C1 segment of cervical spinal cord (tissue), 14 donors: ENCODE measurements at places on chromosomes 6 and 20.

- no peak for DNase-seq
Measured at GRCh38 chr20:43432498-43432897, 25.2 kb upstream of the SRSF6 start.

DNA sequence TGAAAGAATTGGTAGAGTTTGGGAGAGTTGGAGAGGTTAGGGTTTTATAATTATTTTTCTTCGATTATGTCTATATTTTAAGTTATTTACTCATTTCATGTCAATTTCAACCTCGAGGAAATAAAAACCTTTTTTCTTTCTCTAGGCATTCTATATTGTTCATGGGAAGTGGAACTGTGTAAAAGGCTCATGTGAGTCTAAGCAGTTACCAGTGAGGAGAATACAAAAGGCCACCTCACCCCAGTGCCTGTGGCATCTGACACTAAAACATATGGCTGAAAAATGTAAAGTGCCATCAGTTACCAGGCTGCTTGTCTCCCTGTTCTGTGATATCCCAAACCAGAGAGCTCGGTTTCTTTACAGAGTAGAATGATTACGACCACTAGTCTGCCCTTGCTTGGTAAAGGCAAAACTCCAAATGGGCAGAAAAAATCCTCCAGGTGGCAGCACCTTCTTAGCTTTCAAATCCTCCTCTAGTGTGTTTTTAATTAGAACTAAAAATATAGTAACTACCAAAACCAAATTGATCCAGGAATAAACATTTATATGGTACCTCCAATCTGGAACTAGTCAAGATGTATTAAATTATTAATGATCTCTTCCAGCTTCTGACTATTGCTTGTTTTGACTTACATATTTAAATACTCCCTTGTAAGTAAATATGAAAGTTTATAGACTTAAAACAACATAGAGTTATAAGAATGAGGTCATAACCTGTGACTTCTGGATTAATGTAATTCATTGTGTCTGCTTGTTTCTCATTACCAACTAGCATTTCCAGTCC, 122.6 kb upstream of the MCHR2 start:
- DNase-seq = no peak

DNA sequence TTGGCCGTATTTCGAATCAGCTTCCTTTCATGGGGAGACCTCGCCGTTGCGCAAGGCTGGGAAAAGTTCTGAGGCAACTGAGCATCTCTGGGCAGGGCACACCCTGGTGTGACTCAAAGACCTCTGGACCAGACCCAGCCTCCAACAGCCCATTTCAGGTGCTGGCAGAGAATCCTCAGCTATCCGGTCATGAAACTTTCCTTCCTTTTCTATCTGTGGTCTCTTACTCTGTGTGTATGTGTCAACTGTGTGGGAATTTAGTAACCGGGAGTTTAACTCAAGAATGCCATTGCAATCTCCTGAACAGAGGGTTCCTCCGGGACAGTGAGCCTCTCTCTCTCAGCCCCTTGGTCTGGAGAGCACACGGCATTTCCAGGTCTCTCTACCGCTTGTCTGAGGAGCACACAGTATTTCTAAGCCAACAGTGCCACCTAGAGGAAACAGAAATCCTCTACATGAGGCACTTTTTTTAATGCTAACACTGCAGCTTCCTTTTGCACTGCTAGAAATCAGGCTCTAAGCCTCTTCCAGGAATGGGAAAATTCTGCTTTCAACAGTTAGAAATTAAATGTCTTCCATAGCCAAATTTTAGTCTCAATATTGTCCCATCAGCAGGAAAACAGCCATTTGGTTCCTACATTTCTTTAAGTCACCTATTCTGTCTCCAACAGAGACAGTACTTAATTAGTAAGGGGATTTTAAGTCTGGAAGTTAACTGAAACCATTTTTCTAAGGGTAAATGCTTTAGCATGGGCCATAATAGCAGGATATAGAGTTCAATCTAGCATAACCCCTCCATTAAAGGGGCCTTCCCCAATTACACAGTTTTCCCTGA, 32.7 kb downstream of the PLN start:
- DNase-seq = no peak

DNA sequence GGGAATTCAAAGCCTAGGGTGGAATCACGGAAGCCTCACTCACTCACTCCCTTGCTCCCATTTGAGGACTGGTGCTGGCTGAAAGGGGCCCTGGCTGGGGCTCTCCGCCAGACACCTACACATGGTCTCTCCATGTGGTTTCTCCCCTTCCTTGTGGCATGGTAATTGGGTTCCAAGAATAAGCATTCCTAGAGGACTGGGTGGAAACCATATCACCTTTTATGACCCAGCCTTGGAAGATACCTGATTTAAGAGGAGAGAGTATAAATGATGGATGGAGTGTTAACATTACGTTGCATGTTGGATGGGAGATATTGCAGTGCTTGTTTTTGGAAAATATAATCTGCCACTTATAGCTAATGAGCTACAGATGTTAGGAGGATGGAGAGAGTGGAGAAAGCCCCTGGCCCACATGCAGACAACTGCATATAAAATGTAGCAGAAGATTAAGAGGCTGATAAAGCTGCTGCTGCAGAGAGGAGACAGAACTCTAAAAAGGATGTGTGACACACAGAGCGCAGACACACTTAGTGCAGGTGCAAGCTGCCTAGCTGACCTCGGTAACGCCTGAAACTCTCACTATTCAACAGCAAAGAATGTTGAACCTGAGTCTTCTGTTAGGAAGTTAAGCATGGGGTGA, 23.3 kb upstream of the CDKN1A start:
- no peak for DNase-seq

- no peak for DNase-seq
Measured at GRCh38 chr6:20068421-20068988, 143.8 kb downstream of the MBOAT1 start.

GRCh38 chr20:20317621-20318364, 50.1 kb upstream of the INSM1 start:
- no peak for DNase-seq

- no peak for DNase-seq
Measured at GRCh38 chr6:109447878-109448555, 7.5 kb downstream of the SMPD2 start.

DNA sequence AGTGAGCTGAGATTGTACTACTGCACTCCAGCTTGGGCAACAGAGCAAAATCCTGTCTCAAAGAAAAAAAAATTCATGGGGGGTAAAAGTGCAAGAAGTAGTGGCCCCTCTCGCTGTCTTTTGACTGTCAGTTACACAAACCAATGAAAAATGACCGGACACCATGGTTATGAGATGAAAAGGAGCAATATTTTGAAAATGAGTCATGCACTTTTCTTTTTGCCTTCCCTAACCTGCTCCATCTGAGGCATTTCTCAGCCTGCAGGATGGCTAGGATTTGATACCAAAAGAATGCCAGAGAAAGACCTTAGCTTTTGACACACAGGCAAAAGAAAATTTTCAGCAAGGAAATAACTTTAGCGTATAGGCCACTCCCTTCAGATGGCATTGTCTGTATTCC, 181.7 kb upstream of the ARID1B start:
- DNase-seq = no peak

DNA sequence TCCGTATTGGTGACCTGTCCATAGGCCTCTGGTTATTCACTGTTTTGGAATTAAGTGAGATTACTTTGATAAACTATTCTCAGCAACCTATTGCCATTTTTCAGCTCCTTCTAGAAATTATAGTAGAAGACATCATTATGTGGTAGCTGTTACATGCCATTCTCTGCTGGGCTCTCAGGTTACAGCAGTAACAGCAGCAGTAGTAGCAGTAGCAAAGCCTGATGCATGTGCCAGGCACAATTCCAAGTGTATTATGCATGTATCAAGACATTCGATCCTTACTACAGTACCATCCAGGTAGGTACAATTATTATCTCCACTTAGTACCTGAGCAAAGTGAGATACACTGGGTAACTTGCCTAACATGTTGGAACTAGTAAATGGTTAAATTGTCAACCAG, 74.3 kb downstream of the RPS12 start:
- DNase-seq = no peak

DNA sequence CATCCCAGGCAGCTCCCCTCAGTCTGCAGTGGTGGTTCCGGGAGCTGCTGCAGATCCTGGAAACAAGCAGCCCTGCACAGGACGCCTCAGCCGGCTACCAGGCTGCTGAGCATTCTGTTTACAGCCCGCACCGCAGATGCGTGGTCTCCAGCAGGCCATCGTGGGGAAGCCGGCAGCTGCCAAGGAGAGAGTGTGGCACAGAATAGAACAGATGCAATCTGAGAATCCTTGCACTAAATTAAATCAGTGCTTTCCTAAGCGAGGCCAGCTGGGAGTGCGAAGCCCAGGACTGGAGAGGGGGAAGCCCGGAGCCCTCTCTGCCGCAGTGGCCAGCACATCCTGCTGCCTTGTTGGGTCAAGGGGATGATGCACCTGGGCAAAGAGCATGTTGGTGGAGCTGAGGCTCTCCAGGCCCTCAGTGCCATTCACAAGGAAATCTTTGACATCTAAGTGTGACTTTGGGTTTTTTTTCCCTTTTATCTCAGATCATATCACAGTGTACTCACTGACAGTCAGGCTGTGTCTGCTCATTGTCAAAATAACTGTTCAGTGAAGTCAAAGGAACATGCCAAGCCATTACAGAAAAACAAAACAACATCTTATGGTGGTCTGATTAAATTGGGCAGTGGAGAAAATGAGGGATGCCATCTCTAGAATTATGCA, 118.1 kb downstream of the SYNDIG1 start:
- no peak for DNase-seq
